ENCODE measurements at places on chromosomes 3 and 15.

- DNase-seq: no peak
These were observed 697 bp downstream of the CHSY1 start for GRCh38 chr15:101250873-101251829.

- DNase-seq: no peak
These were observed 7.1 kb downstream of the SLC25A26 start for GRCh38 chr3:66227915-66228314.

DNA sequence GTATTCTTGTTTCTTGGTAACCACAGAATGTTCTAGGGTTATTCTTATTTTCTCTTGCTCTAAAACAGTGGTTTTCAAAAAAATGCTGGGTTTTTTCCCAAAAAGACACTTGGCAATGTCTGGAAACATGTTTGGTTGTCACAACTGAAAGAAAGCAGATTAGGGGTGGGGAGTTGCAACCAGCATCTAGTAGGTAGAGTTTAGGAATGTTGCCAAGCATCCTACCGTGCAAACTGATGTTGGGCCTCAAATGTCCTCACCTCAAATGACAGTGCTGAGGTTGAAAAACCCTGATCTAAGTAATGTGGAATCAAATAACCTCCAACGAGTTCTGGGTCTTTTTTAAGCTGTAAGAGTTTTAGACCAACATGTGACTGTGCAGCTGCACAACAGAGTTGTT is 270.5 kb upstream of the STT3B start:
- DNase-seq: no peak

- DNase-seq: no peak
These were observed 21.6 kb upstream of the NSMCE3 start for GRCh38 chr15:29291067-29291845.

DNA sequence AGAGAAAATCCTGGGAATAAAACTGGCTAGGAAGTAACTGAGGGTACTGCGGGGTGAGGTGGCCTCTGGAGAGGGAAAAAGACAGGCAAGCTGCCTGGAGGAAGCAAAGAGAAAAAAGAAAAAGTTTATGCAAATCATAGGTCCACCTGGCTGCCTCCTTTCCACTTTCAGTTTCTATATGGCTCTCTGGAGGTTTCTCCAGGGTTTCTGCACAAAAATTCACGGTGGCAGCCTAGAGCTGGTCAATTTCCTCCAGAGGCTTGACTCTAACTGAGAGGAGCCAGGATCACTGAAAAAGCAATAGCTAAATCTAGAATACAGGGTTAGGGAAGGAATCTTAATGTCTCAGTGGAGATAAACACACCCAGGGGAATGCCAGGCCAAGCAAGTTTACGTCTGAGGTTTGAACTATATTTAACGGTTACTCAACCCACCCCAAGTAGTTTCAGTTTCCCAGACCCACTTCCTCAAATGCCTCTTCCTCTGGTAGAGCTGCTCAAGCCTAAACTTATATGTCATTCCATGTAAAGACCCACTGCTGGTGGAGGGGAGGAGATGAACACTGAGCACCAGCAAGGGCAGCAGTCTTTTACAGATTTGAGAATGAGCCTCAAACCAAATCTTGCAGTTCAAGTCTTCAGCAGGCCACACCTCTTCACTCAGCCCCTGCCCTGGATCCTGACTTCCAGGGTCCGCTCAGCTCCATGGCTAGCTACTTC is 5.7 kb downstream of the LYSMD2 start:
- DNase-seq: no peak

GRCh38 chr15:31486506-31486905 is 159.9 kb downstream of the KLF13 start:
- DNase-seq: no peak
